ENCODE measurements at places on chromosomes 2 and 18.

DNA sequence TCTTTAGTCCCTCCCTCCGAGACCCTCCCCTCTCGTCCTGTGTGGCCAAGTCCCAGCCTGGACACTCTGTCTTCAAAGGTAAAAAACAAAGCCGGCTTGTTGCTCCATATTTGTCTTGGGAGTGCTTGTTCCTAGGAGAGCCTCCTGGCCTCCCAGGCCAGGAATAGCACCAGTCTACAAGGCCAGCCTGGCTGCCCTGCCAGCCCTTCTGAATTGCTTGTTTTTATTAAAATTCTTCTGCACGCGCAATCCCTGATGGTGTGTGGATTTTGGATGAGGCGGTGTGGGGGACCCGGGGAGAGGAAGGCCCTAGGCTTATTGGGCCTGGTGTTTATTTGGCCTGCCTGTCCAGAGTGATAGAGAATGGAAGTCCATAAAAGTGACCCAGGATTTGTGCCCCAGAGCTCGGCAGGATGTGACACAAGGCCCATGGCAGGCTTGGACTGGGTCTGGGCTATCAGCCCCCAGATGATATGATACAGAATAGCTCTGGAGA, 297.3 kb downstream of the CYP26B1 start:
- no peak for DNase-seq

DNA sequence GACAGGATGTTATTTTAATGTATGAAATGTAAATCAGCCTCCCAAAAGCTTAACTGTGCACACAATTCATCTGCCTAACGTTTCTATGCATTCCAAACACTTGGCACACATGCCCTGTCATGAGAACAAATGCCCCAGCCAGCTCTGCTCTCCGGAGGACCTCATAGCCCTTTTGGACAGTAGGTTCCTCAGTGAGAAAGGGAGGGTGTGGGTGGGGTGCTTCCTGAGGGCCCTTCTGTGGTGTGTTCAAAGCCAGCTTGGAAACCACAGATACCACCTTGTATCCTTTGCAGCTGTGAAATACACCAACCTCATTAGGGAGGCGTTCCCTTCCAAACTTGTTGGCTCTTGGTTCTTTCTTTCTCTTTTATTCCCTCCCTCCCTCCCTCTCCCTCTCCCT, 102.2 kb upstream of the ASB18 start:
- no peak for DNase-seq

DNA sequence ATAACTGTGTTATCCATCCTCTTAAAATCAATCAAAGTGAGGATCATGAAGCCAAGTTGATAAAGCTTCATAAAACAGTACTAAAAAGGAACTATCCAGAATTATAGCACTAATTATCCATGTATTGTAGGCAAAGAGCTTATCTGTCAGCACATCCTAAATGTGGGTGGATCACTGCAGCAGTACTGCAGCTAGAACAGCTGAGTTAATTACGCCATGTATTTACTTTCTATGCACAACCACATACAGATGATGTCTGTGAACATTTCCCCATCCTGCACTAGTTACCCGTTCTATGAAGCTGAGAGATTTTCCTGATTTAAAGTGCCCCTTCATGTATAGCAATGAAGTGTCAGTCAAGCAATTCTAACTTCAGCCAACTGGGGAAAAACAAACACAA, 96.6 kb downstream of the RAPH1 start:
- no peak for DNase-seq

DNA sequence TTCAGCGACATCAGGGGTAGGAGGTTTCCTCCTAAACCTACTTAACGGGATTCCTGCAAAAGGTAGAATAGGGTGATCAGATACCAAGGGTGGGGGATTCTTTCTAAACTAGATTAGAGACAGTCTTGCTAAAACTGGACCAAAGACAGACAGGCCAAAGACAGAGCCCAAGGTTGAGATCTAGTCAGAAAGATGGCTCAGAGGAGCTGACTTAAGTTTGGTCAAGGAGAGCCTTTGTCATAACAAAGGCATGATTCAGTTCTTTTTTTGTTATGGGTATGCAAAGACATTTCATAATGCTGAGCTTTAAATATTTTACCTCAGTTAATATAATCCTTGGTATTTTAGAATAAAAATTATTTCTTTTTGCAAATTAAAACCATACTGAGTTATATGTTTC, 17.8 kb upstream of the GPR75 start:
- no peak for DNase-seq

- DNase-seq = no peak
Measured at GRCh38 chr18:60965856-60966255, 367.4 kb upstream of the CDH20 start.

DNA sequence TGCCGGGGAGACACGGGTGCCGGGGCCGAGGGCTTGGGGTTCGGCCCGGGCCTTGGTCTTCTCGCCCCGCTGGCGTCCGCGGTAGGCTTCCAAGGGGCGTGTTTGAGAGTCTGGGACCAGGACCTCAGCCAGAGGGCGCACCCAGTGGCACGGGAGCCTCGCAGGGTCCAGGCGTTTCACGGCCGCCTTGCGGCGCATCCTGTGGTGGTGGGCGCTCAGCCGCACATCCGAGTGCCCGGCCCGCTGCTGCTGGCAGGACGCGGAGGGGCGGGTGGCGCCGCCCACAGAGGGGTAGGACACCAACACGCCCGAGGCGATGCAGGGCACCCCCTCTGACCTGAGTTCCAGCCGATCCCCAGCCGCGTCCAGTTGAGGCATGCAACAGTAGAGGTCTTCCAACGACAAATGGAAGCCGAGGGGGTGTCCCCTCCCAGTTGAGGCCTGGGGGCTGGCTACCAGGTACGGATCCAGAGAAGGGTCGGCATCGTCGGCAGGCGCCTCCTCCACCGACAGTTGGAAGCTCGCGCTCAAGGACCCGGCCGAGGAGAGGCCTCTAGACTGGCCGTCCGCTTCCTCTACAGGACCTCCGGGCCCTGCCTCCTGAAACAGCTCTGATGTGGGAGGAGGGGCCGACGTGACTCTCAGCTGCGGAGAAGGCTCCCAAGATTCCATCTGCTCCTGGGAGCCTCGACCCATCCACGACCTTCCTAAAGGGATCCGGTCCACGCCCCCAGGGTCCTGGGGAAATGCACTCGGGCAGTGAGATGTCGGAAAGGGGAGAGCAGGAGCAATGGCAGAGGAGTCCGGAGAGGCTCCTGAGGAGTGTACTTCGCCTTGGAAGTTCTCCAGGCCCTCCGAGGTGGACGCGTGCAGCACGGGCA, 6.3 kb downstream of the C2orf81 start:
- DNase-seq = no peak

DNA sequence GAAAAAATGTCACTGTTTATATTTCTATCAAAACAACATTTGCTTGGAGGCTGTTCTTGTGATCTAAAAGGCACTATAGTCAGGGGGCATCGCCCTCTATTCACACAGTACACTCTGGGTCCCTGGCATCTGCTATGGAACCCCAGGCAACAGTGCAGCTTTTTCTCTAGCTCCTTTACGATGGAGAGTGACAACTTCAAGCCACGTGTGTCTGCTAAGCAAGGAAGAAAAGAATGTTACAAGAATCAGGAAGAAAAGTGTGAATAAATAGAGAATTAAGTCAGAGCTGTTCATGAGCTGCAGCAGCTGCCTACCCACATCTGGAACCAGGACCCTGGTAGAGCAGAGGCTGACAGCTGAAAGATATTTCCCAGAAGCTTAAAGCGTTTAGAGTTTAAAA, 11.2 kb downstream of the RND3 start:
- no peak for DNase-seq

GRCh38 chr18:49030692-49031443, 80.1 kb upstream of the SMAD7 start:
- no peak for DNase-seq

GRCh38 chr2:139374296-139374850, 594.2 kb upstream of the NXPH2 start:
- no peak for DNase-seq

GRCh38 chr2:200026332-200027230, 71.2 kb downstream of the MAIP1 start:
- no peak for DNase-seq

GRCh38 chr2:72917877-72918553, 696 bp downstream of the EMX1 start:
- DNase-seq = no peak

DNA sequence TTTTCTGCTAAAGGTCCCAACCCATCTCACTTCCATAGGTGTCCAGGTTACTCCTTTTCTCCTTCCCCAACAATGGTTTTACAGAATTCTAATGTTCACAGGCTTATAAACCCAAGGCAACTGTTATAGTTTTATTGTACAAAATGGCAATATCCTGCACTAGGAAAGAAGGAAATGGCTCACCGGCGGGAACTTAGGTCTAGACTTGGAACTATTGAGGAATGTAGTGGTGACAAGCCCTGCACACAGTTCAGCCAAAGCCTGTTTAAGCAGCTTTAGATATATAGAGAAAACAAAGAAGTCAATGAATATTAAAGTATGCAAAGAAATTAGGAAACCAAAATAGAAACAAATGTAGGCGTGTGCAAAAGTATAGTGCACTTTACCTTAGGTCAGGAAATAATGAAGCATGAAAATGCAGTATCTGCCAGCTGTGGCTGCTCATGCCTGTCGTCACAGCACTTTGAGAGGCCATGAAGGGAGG, 22.7 kb upstream of the KCNG3 start:
- no peak for DNase-seq

- DNase-seq = no peak
Measured at GRCh38 chr2:31386648-31387047, 27.9 kb downstream of the XDH start.

DNA sequence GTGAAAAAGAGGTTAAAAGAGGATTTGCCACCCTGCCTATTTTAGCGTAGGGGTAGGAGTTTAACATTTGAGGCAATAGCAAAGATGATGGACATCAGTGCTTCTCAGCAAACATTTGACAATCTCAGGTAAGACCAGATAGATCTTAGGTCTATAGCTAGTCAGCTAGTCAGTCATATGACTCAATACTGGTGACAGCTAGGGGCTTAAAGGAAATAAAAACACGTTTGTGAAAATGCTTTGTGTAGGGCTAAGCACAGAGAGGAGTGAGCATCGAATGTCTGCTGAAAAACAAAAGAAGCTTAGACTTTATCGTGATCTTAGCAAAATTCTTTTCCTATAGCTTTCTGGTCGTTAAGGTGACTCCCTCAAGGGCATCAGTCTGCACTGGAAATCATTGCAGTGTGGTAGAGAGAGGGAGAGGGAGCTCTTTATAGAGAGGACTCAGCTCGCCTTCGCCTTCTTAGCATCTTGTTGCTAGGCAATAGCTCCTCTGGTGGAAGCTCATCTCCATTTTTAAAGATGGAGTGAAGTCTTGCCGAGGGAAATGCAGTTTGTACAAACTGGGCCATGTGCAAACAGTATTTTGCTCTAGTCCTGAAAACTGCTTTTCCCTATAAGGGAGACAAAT, 62.8 kb upstream of the SLC38A11 start:
- DNase-seq = peak; percentile 55

- no peak for DNase-seq
Measured at GRCh38 chr18:70366670-70367069, 77.8 kb downstream of the SOCS6 start.

GRCh38 chr18:27363872-27364271, 178.8 kb upstream of the CHST9 start:
- DNase-seq = peak; percentile 49

DNA sequence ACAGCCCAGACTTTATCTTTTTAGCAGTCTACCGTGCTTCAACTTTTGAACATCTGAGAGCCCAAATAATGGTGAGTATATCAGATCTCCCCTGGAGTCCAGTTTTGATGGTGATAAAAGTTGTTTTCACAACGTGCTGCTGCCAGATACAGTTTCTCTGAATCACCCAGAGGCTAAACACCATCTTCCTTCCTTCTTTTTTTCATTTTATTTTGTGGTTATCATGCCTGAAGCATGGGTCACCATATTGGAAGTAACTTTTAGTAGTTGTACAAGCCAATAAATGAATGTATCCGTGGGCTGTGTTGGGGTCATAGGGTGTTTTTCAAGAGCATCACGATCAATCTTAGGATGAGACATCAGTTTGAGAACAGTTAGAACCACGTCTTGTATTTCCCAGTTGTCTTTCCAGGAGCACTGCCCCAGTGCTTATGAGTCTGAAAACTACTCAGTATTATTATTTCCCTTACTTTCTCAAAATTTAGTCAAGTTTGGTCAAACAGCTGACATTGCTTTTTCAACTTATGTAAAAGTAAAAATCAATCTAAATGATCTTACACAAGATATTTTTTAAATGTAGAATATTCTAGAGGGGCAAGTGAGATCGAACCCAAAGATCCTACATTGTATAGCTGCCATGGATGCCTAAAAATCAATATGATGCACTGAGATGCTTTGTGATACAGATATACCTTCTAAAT, 311.4 kb downstream of the CTNNA2 start:
- DNase-seq = no peak

- DNase-seq = no peak
Measured at GRCh38 chr2:190879474-190880377, 895 bp upstream of the GLS start.

DNA sequence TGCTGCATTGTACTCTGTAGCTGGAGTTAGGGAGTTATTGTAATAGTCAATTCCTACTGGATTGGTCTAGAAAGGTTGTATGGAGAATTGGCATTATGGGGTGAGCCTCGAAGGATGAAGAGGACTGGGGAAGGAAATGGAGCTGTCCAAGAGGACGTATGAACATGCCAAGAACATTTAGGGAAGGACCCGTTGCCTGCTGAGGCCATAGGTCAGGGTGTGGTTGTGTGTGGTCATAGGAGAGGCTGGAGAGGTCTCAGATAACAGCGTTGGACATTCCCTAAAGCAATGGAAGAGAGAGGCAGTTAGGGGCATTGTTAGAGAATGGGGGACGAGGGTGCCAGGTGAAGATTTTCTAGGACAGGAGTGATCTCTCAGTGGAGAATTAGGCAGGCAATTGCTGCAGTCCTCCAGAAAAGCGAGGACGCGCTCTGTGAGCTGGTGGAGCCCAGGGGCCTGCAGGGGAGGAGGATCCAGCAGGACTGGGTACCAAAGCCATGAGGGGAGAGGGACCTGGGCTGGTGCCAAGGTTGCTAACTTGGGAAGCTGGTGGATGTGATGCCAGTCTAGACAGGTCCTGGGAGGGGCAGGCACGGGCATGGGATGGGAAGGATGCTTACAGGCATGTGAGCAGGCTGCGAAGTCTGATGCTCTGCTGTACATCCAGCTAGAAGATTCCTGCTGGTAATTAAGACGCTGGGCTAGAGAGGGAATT, 9.4 kb upstream of the PSD4 start:
- DNase-seq = no peak

DNA sequence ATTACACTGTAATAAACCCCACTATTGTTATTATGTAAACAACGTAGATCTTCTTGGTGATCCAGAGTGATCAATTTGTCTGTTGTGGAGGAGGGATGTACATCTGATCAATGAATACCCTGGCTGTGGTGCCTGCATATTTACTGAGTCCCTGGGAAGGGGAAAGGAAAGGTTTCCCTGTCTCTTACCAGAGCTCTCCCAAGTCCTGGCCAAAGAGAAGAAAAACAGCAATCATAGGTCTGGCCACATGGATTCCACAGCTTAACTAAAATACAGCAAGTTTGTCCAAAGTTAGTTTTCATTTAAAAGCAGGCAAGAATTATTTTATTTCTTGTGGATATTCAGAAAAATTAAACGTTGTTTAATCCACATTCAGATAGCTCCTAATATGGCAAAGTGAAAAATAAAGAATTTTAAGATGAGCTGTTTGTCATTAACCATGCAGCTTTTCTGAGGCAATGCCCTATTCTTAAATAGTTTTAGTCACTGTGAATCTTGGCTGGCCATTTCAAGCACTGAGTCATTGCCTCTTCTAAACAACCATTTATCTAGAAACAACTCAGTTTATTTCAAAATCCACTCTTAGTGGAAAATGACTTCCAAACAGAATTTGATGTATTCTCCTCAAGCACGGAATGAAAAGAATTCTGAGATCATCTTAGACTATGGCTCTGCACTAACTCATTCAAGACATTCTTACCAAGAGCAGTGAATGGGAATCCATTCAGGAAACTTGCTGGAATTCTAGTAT, 1004.4 kb upstream of the CDH2 start:
- no peak for DNase-seq

- no peak for DNase-seq
Measured at GRCh38 chr2:45299361-45299760, 290.1 kb upstream of the SIX2 start.

Data from SK-N-DZ (cell line).